ENCODE measurements at places on chromosomes 4 and X. TPM values are rescaled to one million over a fixed set of nuclear protein-coding genes. Genes with fewer than 3 reads are reported as not detected.

- DNase-seq = peak; percentile 22
Measured at GRCh38 chr4:114108869-114109268, 129.4 kb upstream of the ARSJ start.

The CXorf66 gene
- not detected for total RNA-seq

- DNase-seq = peak; percentile 59
Measured at GRCh38 chrX:110086916-110087484, 84.1 kb downstream of the TMEM164 start.

DNA sequence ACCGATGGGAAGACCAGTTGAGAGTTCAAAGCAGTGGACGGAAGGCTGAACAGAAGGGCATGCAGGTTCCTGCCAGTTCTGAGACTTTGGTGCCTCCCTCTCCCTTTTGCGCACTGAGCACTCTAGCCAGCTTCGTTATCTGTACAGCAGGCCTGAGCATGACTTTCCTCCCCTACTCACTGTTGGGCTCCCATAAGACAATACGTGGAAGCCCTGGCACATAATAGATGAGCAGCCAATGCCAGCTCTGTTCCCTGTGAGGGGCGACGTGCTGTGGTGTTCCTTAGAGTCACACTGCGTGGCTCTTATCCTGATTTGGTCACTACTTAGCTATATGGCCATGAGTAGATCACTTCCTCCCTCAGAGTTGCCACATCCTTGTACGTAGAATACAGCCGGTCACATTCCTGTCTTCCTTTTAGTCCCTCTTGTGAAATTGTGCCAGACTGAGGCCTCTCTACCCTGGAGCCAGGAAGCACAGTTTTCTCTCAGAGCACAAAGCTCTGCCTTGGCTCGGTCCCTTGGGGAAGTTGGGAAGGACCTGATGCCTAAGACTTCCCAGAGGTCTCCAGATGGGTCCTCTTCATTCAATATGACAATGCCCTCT, 160.4 kb upstream of the MAMLD1 start:
- no peak for DNase-seq

DNA sequence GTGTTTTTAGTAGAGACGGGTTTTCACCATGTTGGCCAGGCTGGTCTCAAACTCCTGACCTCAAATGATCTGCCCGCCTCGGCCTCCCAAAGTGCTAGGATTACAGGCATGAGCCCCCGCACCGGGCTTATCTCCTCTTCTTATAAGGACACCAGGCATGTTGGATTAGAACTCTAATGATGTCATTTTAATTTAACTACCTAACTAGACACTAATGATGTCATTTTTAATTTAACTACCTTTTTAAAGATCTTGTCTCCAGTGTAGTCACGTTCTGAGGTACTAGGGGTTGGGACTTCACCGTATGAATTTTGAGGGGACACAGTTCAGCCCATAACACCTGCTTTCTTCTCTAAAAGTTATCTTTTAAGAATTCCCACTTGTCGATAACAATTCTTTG, 37.7 kb upstream of the MAGED1 start:
- no peak for DNase-seq

DNA sequence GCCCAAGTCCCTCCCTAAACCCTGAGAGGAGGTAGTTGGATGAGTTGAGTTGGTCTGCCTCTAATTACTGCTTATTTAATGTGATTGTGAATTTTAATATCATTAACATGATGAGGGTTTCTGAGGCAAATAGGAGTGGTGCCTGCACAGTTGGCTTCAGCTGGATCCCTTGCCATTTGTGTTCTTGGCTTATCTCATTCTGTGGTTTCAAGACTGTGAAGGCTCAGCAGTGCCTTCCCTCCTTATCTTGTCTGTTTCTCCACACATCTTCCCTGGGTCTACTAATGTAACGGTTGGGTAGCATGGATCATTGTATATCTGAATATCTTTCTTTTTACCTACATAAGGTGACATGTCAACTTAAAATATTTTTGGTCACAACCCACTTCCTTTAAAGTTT, 1.6 kb upstream of the SLC10A4 start:
- DNase-seq = no peak

The TMSB4X gene
- total RNA-seq = 407 TPM

DNA sequence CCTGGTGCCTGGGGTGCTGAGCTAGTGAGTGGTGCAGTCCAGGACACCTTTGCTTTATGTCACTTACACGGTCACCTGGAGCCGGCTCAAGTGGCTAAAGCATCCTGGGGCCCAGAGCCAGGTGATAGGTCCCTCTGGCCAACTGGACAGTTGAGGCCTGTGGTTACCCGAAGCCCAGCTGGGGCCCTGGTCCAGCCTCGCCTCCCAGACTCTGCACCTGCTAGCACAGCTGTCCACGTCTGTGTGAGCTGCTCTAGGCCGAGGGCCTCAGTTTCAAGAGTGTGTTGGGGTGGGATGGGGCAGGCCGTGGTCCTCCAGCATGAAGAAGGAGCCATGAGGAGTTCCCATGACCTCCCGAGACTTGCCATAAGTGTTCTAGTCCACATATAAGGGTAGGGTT, 7.7 kb upstream of the ADD1 start:
- no peak for DNase-seq

The PCYT1B gene
- total RNA-seq = not detected
